Large intestine (tissue), 12 donors: ENCODE measurements at places on chromosomes 2 and 18.
A peak's percentile ranks its signal among the peaks of the same experiment; 100 is the strongest.

GRCh38 chr18:58118536-58118935 is 74.5 kb downstream of the NEDD4L start:
- no peak for DNase-seq

DNA sequence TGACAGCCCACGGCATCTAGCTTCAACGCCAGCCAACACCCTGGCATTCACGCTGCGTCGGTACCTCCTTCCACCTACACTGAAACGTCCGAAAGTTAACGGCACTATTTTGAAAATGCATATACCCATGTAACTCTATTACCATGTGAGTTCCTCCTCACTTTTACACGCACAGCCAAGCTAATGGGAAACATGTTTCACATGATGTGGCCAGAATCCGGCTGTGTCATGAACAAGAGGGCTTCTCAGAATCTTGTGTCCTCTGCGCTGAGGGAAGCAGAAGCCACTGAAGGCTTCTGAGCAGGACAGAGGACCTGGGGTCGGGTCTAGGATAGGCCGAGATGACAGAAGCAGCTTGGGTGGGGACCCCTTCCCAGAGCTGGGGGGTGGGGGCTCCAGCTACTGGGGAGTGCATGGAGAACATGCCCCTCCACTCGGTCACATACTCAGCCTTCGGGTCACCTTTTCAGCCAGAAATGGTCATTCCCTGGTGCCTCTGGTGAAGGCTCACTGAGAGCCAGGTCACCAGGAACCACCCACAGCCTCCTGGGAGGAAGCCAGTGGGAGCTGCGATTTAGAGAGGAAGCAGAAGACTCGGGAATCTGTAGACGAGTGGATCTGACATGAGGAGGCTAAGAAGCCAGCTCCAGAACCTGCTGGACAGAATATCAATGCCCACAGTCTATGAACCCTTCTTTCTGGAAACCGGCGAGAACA is 41.5 kb downstream of the HDAC4 start:
- no peak for DNase-seq

DNA sequence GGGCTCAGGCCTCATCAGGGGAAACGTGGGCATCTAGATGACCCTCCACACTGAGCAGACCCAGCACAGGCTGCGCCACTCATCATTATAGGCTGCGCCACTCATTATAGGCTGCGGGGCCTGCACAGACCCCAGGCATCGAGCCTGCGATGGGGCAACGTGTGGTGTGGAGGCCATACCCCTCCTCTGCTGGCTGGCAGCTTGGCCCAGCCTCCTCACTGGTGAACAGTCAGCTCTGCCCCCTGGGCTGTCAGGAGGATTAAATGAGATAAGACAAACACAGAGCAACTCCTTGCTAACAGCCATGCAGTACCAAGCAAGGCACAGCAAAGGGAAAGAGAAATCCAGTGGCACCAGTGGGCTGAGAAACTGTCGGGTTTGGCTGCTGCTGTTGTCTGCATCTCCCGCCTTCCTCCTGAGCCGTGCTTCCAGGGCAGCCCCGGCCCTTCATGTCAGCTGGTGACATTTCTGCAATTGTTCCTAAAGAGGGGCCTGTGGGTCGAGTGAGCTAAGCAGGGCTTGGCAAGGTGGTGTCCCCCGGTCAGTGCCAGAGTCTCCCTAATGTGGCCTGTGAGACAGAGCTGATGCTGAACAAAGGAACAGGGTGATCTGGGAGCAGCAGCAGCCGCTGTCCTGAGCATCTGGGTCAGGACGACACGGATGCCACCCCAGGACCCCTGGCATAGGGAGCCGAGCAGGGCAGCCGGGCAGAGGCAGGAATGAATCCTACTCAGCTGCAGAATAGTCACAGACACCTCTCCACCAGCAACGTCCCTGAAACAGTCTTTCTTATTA is 48.7 kb downstream of the RRM2 start:
- no peak for DNase-seq

DNA sequence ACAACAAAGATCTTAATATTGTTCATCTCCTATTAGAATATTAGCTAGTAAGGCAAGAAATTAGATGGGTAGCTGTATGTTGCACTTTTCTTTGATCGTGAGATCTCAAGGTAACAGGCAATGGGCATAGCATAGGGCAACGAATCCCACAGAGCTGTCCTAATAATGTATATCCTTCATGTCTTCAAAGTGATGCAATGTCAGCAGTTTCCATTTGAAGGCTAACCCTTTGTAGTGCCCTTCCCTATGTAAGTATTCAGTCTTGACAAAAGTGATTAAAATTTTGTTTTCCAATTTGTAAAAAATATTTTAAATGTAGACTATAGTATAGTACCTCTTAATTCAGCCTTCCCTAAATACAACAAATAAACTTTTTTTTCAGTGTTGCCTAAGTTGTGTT is 112.5 kb downstream of the PKP4 start:
- DNase-seq, result no peak

- DNase-seq, result no peak
Measured at GRCh38 chr2:142849820-142850219, 27.6 kb upstream of the KYNU start.

GRCh38 chr2:149329489-149330126 is 779 bp upstream of the LYPD6 start:
- DNase-seq, result peak; percentile 91

DNA sequence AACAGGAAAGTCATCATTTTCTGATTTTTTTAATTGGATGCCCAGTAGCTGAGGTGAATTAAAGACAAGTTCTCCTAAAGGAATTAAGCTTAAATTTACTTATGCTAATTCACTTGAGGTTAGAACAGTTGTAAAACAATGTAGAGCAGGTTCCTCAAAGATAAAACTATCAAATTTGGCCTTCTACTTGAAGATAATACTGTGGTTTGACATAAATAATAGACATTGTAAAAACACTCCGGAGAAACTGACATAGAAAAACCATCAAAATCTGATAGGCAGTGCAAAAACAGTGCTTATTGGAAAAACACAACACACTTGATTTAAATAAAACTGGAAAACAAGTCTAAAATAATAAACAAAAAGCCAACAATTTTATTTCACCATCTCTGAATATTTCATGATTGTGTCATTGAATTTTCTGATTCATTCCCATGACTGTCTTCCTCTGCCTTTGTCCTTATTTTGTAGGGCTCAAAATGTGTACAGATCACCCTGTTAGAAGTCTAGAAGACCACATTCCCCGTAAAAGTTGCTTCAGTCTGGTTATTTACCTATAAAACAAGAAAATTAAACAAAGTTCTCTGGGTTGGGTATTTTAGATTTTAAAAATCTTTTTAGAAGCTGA is 28.3 kb upstream of the SLC40A1 start:
- no peak for DNase-seq

DNA sequence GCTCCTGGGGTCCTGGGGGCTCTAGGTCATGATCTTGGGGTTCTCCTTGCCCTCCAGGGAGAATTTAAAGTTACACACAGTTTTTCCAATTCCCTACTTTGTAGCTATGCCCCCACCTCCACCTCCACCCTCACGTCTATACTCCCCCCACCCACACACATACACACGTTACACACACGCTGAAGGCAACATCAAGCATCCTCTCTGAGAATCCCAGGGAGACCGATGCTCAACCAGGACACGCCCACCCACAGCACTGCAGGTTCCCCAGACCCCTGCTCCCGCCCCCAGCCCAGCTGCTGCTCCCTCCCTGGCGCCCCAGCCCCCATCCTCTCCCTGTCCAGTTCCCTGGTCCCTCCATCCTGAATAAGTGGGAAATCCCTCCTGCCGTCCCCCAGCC is 6.4 kb upstream of the TNS1 start:
- no peak for DNase-seq

DNA sequence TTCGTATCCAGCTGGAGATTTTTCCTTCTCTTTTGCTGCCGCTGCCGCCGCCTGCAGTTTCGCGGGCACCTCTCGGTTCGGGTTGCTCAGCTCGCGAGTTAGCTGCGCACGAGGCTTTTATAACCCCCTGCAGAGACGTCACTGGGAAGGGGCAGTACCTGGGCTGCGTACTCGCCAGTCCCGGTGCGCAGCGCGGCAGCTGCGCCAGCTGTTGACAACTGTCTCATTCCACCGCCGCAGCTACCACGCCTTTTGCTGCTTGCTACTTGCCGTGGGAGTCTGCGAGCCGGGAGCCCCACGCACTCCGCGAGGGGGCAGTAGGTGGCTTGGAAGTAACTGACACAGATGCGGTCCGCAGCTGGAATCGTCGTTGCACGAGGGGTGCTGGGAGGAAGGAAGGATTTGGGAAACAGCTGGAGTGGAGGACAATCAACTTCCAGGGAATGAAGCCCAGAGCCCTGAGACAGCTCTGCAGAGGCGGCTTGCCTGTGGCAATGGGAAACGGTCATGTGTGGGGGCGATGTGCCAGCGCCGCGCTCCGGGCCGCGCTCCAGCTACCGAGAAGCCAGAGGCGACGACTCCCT is at the start of gene TACR1:
TSS of gene TACR1 (minus strand) at position 93 of the 584 bp plus-strand sequence. CDS start 586 bp downstream, outside the sequence.
- DNase-seq, result peak; percentile 69

- DNase-seq, result no peak
Measured at GRCh38 chr2:81648370-81648769, 1343.8 kb upstream of the LRRTM1 start.

DNA sequence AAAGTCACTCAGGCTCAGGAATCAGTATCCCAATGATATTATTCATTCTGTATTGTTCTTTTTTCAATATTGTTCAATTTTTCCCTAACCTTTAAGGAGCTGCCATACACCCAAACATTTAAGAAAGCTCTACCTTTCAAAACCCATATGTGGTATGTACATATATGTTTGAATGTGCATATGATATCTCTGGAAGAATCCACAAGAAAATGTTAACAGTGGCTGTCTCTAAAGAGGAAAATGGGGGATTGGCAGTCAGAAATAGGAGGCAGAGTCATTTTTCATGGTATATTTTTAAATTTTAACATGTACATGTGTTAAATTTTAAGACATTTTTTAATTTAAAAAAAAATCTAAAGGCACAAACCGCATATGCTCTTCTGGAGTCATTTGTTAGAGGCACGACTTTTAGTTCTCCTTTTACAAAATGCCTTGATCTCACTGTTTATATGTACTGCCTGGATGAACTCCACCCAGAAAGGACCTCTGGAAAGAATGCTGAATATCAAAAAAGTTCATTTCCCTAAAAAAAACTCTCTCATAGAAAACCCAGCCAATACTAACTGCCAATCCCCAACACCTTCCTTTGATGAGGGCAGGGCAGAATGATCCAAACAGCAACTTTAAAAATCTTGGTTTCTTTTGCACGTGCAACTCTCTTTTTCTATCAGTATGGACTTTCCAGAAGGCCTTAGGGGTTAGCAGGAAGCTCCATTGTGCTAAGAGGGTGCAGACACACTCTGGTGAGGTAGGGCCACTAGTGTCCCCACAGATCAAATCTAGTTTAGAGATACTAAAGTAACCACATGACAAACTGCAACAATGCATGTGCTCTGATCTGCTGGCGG is 23.6 kb downstream of the KCTD1 start:
- DNase-seq, result no peak

DNA sequence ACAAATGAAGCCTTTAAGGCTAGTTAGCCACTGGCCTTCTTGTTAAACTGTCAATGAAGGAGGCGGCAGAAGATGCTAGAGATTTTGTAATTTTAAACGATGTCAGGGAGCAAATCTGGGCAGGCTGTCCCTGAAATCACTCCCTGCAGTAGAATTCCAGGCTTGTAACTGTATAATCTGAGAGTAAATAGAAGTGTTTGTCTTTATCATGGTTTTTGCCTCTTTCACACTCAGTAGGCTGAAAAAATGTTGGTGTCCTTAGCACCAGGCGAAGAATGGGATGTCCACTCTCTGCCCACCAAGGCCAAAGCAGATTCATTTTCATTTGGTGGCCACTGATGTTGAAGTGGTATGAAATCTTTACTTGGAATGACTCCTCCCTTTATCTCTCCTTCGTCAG is 136.9 kb upstream of the THSD7B start:
- DNase-seq, result no peak

- no peak for DNase-seq
Measured at GRCh38 chr18:11419338-11419737, 190.1 kb upstream of the SLC35G4 start.

GRCh38 chr2:75527676-75528075 is 33.1 kb downstream of the EVA1A start:
- no peak for DNase-seq

- DNase-seq, result peak; percentile 61
Measured at GRCh38 chr2:14866736-14867352, 234.3 kb downstream of the LRATD1 start.

GRCh38 chr18:12820506-12820905 is 63.5 kb downstream of the PTPN2 start:
- no peak for DNase-seq

- peak; percentile 14 for DNase-seq
Measured at GRCh38 chr18:28045176-28045810, 131.6 kb downstream of the CDH2 start.

DNA sequence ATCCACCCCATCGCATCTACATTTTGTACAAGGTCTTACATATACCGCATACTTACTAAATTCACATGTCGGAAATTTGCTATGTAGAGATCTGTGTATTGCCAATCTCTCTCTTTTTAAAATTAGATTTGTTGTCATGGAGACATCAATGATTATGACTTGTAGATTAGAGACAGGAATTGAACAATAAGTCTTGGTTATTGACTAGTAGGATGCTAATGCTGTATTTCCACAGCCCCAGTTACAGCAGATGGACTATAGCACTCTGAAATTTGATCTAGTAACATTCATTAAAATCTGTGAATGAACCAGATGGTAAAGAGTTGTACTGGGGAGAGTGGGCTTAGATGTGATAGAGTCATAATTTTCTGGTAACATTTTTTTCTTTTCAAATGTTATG is 805.7 kb downstream of the SLC4A3 start:
- DNase-seq, result no peak

DNA sequence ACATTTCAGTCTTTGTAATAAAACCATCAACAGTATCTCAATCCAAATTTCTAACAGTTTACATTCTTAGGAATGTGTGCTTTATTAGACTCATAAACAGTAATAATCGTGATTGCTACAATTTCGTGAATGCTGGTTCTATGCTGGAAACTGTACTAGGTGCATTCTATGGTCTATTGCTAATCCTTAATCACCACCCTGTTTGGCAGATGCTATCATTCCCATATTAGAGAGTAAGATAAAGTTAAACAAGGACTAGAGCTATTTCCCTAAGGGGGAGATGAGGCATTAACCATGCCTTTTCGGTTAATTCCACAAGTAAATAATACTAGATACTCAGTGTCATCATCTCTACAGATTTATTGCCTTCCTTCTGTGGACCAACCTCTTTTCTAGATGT is 244.0 kb downstream of the PAX3 start:
- no peak for DNase-seq

GRCh38 chr18:72542342-72542741 is 1.8 kb downstream of the CBLN2 start:
- DNase-seq, result peak; percentile 7

GRCh38 chr2:193580176-193580950 is 1385.6 kb upstream of the TMEFF2 start:
- no peak for DNase-seq

DNA sequence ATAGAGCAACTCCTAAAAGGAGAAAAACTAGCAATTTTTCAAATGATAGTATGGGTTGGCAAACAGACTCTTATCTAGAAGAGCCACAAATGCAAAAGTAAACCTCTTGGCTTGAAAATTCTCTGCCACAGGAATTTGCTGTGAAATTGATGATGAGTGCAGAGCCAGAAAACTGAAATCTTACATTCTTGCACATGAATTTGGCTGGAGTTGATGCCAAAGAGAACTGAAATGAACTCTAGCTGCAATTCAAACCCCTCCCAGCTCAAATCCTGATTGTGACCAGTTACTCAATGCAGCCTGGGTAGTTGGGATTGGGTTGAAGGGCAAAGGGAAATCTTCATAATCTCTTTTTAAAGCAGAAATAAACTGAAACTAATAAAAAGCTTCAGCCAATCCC is 266.6 kb downstream of the PDE11A start:
- no peak for DNase-seq

GRCh38 chr2:208256192-208256782 is 1.4 kb upstream of the IDH1 start:
- DNase-seq, result peak; percentile 26

GRCh38 chr2:168156661-168157060 is 90.7 kb downstream of the STK39 start:
- DNase-seq, result no peak
